Right lung (tissue), 10 donors: ENCODE measurements at places on chromosomes 6 and 20.
A peak's percentile ranks its signal among the peaks of the same experiment; 100 is the strongest.

DNA sequence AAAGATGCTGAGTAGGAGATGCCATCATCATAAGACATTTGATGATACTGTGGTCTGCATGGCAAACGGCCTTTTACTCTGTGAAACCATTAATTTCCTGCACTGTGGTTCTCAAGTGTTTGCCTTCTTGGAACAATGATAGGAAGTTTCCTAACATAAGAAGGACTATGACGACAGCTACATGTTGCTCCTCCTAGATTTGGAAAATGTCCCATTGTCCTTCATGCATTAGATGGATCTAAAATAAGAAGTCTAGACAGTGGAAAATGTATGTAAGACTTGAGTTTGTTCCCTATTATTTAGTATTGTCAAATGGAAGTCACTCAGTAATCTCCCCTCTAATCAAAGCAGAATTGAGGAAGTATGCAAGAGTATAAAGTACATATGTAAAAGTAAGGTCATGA, 98.5 kb upstream of the TMEM170B start:
- DNase-seq: no peak

DNA sequence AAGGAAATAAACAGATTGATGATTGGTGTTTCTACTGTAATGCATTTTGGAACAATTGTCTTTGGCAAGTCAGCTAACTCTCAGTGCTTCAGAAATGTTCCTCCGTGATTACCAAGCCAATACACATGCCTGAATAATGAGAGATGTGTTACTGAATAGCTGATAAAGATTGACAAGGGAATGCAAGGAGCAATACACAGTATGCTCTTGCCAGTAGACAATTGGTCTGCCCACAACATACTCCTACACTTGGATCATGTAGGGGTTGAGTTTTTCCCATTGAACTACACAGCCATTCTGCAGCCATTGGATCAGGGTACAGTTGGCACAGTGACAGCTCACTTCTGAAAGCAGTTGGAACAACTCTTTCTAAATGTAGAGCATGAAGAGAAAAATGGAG, 5.6 kb upstream of the GJB7 start:
- no peak for DNase-seq

- no peak for DNase-seq
Observed at GRCh38 chr6:713351-713750, 20.4 kb upstream of the EXOC2 start.

- DNase-seq: no peak
Observed at GRCh38 chr6:72534236-72534635, 87.6 kb upstream of the KCNQ5 start.

DNA sequence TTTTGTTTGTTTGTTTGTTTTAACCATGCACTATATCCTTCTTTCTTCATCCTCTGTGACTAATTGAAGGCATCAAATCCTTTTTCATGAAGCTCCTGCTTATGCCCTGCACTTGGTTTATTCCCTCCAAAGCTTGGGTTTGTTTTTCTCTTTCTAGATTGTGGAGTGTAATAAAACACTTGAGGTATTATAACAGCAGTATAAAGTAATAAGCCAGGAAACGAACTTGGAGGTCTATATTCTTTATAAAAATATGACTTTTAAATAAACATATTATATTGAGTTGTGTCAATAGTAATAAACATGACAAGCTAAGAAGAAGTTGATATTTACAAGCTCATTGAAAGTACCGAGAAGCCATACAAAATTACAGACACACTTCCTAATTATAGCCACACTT, 659.4 kb downstream of the RFPL4B start:
- DNase-seq: no peak

DNA sequence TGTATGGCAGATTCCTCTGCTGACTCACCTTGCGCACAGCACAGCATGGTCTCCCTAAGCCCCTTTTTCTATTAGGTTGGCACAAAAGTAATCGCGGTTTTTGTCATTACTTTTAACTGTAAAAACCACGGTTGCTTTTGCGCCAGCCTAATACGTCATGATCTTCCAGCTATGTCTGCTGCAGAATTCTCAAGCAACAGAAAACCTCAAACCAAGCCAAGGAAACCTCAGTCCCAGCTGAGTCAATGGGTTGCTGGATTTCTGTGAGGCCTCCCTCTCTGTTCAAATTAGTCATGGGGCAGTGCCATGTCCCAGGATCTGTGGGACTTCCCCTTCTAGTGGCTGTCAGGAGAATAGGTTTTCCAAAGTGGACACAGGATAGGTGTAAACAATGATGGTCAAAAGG, 15.7 kb upstream of the ENPP1 start:
- DNase-seq: no peak

DNA sequence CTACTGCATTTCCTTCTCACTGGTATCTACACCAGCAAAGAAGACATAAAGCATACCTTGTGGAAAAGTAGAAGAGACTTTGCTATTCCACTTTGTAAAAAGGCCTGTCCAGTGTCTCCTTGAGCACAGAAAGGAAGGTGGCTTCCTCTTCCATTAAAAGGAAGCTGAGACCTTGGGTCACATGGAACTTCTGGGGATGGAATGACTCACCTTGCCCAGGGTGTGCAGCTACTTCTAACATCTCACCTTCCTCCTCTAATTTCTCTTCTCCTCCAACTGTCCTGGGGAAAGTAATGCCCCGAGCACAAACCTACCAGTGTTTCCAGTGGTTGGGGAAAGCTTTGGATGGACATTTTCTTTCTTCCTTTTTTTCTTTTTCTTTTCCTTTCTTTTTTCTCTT, 848.8 kb upstream of the MAP3K7 start:
- no peak for DNase-seq

- DNase-seq: peak; percentile 42
Observed at GRCh38 chr6:169961772-169962561, 210.5 kb downstream of the ERMARD start.

DNA sequence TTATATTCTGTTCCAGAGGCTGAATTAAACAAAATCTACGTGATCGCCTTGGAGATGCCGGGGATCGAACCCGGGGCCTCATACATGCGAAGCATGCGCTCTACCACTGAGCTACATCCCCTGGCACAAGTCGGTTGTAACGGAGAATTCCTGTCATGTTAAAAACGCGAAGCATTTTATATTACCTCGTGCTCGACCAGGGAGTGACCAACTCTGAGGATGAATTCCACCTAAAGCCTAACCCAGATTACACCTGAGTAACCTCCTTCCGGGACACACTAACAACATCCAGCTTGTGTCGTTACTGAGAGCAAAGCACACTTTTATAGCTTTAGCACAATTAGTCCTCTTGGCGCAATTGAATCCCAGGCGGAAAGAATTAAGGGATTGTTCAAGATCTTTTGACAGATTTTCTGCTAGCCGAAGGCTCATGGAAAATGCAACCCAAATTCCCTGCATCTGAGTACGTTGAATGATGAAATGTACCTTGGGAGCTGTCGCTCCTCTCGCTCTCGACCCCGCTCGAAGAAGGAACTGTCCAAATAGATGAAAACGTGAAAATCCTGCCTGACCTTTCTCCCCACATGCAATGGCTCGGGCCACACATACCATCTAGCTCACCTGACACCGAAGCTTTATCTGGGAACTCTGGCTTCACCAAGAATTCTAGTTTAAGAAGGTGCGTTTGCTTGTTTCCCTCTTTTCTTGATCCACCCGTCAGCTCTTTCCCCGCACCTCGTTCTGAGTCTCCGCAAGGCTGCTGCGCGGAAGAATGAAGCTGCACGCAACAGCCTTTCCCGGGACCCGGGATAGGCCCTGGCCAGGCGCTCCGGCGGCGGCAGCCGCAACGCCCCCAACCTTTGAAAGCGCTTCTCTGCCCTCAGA, 148.3 kb downstream of the GPX5 start:
- DNase-seq: no peak

GRCh38 chr6:96659084-96659845, 96.3 kb downstream of the FHL5 start:
- no peak for DNase-seq

DNA sequence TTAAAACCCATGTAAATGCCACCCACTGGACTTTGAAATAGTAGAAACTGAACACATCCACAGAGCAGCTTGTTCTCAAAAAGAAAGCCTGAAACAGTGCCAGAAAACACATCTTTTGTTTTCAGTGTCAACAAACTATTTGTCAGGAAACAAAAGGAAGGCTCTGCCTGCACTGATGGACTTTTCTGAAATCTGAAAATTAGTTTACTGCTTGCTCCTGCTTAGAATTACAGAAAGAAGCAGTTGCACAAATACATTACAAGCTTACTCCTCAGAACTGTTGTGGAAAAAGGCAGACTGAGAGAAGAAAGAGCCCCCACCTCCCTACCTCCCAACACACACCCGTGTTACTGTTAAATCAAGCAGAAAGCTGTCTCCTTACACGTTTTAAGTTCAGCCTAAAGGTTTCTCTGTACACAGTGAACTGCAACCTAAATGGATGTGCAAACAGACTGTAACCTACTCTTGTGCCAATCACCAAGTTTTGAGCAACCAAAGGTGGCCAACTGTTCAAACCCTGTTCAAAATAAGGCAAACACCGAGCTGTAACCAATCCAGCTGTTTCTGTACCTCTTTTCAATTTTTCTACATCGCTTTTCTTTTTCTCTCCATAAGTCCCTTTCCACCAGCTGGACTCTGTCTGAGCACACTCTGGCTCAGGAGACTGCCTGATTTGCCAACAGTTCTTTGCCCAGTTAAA, 43.7 kb downstream of the FRK start:
- peak; percentile 80 for DNase-seq

- DNase-seq: no peak
Observed at GRCh38 chr6:16657768-16658167, 103.5 kb downstream of the ATXN1 start.

DNA sequence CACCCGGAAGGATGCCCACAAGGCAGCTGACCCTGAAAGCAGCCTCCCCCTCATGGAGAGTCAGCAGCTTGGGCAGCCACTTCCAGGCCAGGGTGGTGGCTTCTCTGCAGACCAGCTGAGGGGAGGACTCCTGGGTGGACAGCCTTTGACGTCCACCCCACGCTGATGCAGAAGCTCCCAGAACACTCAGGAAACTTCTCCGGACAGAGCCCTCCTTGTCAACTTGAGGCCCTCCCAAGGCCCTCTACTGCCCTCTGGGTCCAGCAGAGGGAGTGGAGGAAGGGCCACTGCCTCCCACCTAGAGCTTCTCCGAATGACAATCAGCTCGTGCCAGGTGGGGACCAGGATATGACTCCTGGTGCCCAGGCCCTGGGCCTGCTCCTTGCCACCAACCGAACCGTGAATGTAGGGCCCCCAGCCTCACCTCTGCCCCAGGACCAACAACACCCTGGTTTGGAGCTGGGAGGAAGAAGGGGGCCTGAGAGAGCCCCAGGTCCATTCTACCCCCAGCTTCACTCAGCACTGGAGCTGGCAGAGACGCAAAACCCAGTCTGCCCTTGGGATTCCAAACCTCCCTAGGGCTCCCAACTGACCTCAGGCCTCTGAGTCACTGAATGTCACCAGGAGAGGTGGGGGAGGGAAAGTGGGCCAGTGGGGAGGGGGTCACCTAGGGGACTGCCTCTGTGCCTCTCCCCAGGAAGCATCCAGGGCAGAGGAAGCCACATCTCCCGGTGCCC, 10.9 kb upstream of the SLC22A7 start:
- no peak for DNase-seq

- DNase-seq: no peak
Observed at GRCh38 chr6:36791085-36791484, 48.2 kb downstream of the CPNE5 start.

DNA sequence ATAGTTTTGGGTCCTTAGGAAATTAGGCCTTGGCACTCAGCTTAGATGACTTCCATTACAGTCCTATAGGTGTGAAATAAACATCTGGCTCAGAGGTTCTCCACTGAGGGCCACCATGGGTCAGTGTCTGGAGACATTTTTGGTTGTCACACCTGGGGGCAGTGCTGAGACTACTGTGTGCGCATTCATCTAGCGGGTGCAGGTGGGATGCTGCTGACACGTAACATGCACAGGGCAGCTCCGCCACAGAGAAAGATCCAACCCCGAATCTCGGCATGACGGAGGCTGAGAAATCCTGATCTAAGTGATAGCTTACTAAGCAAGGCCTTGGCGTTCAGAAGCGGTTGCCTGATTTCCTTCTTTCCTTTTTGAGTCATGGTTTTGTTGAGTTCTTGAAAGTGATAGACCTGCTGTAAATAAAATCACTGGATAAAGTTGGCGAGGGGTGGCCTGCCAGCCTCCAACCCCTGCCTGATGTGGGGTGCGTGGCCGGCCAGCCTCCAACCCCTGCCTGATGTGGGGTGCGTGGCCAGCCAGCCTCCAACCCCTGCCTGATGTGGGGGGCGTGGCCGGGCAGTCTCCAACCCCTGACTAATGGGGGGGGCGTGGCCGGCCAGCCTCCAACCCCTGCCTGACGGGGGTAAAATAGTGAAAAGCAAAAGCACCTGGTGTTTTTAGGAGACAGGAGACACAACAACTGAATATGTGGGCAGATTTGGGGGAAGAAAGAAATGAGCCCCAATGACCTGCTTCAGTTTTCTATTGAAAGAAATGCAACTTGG, 158.1 kb downstream of the CDH26 start:
- no peak for DNase-seq

- DNase-seq: no peak
Observed at GRCh38 chr6:78243519-78243918, 590.7 kb downstream of the MEI4 start.

DNA sequence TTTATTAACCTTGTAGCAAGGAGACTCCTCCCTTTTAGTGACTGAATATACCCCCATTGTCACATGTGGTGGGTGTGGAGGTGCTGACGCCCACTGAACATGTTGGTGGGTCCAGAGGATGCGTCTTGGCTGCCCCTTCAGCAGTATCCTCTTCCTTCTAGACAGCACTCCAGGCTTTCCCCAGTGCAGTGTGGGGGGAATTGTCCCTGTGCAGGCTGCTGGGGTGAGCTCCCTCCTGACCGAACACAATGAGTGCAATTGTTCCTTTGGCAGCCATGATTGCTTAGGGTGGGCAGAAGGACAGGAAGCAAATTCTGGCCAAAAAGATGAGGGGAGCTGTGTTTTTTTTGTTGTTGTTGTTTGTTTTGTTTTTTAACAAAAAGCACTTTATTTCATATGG, 209.3 kb upstream of the PDE10A start:
- no peak for DNase-seq

DNA sequence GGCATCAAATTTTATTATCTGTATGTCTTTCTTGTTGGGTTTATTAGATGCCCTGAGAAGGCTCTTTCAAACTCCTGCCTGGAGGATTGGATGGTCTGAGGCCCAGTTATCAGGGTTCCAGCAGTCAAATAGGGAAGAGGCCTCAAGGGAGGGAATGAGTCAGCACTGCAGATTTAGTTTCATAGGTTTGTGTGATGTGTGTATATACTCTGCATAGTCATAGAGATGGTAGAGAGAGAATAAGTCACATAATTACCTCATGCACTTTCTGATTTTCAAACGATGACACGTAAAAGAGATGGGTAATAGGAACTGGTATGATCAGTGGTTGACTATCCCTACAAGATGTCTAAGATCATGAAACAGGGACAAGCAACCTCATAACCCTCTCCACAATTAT, 82.1 kb downstream of the ADAT2 start:
- DNase-seq: no peak

DNA sequence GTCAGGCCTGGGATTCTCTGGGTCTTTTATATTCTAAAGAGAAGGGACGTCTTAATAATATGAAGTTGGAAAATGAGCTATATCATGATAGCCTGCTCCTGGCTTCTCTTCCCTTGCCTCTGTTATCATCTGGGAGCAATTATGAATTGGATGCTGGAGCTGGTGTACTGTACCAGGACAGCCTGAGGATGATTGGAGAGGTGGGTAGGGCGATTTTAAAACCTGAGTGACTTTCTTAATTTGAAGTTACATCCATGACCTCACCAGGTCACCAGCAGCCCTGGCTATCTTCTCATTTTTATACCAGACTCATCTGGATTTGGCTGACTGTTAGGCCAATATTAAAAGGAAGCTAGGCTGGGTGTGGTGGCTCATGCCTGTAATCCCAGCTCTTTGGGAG, 317.6 kb downstream of the CLIC5 start:
- DNase-seq: no peak
